ENCODE measurements at places on chromosomes 6 and 20. TPM values are rescaled to one million over a fixed set of nuclear protein-coding genes. Genes with fewer than 3 reads are reported as not detected.
A peak's percentile ranks its signal among the peaks of the same experiment; 100 is the strongest.

- DNase-seq: peak; percentile 59
Measured at GRCh38 chr20:15071085-15071808, 733.8 kb upstream of the FLRT3 start.

GRCh38 chr20:8490076-8490830 lies 358.2 kb downstream of the PLCB1 start:
- DNase-seq: no peak

- no peak for DNase-seq
Measured at GRCh38 chr20:50652702-50653294, 38.5 kb downstream of the RIPOR3 start.

DNA sequence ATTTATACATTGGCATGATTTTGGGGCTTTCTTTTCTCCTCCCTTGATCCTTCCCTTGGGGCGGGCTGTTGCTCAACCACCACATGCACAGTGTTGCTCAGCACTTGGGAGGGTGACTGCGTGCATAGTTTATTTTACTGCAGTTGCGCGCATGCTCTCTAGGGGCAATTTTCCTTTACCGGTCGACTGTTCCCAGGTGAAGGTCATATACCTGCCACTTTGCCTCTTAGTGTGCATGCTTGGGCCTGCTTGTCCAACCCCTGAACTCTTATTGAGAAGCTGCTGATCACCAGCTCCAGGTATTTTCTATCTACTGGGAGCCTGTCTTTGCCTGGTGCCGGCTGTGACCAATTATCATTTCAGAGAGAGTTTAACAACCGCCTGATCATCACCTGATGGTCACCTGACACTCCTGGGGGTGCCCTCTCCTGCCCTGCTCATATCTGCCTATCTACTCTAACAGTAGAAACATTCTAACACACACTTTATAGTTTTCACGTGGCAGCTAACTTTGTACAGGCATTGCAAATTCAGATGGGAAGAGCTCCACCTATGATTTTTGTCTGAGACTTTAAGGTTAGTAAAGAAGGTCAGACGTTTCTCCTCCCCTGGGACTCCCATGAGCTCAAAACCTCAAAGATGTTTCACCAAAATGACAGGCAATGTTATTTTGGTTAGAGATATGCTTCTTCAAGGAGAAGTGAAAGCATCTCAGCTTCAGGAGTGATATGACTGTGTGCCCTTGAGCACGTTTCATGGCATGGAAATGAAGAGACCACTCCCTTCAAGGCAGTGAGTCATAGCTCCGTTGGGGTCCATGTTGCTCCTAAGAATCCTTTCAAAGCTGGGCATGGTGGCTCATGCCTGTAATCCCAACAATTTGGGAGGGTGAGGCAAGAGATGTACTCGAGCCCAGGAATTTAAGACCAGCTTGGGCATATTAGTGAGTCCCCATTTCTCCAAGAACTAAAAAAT lies 227.5 kb upstream of the MYLIP start:
- DNase-seq: no peak

GRCh38 chr20:63089051-63089907 lies 82.5 kb upstream of the BHLHE23 start:
- no peak for DNase-seq

The GCM1 gene
- not detected for total RNA-seq

The RGS19 gene
- 7.7 TPM for total RNA-seq

GRCh38 chr6:121482004-121482693 lies 46.7 kb downstream of the GJA1 start:
- no peak for DNase-seq

DNA sequence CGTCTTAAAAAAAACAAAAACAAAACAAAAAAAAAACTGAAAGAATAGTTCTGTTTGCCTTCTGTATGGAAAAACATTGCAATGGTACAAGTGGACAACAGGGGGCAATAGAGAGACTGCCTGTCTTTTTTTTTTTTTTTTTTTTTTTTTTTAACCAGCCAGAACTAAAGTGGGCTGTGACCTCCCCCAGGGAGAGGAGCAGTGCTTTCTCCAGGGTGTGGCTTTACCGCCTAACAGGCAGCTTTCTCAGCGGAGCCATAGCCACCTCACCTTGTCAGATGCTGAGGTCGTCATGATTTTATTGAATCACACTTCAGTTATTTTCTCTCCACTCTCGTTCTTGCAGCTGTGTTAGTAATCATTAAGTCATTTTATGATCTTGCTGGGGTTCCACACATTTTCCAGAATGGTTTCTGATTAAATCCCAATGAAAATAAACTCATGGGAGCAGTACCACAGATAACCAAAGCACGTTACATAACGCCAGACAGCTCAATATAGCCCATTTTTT lies 78.4 kb downstream of the GMPR start:
- peak; percentile 60 for DNase-seq

The MYCT1 gene
- 26.0 TPM for total RNA-seq

GRCh38 chr6:133888929-133889556 lies at the start of gene TCF21:
Gene TCF21, plus strand, starts transcription at chr6:133889113. Its CDS starts 285 bp downstream, at chr6:133889398.
- DNase-seq: no peak

DNA sequence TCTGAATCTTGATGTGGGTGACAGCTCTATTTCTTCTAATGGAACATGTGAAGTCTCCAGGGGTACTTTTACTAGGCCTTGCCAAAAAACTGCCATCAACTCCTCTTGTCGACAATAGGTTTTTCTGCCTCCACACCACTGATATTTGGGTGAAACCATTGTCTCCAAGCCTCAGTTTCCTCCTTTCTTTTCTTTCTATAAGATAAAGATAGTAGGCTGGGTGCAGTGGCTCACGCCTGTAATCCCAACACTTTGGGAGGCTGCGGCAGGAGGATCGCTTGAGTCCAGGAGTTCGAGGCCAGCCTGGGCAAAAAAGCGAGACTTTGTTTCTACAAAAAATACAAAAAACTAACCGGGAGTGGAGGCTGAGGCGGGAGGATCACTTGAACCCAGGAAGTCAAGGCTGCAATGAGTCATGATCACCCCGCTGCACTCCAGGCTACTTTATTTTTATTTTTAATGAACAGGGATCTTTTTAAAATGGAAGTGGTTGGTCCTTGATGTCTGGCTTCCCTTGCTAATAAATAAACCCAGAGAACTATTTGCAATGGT lies 159.9 kb upstream of the TNFAIP3 start:
- no peak for DNase-seq

- DNase-seq: no peak
Measured at GRCh38 chr6:21750575-21750974, 157.0 kb downstream of the SOX4 start.

DNA sequence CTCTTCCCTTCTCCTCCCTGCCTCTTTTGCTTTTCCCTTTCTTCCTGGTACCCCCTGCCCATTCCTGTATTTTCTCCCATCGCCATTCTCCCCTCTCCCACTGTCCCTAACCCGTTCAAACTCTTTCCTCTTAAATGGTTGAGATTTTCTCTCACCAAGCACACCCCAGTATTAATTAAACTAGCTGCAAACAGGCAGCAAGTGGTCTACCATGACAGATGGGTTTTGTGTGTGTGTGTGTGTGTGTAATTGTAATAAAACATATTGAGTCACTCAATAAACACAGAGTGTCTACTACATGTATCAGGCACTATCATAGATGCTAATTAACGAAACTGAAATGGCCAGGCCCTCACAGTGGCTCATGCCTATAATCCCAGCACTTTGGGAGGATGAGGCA lies 6.7 kb downstream of the RAET1E start:
- DNase-seq: no peak

GRCh38 chr6:37735722-37736121 lies 38.0 kb upstream of the MDGA1 start:
- no peak for DNase-seq

All from tongue (tissue), 3 donors.